ENCODE measurements at places on chromosomes 12 and 14.

- DNase-seq, result no peak
Observed at GRCh38 chr12:117139025-117139717, 40.0 kb upstream of the TESC start.

GRCh38 chr12:96053476-96054243 is 18.3 kb upstream of the LTA4H start:
- no peak for DNase-seq

GRCh38 chr14:87955501-87955900 is 37.5 kb downstream of the GALC start:
- no peak for DNase-seq

- no peak for DNase-seq
Observed at GRCh38 chr14:37709419-37710195, 114.2 kb downstream of the TTC6 start.

DNA sequence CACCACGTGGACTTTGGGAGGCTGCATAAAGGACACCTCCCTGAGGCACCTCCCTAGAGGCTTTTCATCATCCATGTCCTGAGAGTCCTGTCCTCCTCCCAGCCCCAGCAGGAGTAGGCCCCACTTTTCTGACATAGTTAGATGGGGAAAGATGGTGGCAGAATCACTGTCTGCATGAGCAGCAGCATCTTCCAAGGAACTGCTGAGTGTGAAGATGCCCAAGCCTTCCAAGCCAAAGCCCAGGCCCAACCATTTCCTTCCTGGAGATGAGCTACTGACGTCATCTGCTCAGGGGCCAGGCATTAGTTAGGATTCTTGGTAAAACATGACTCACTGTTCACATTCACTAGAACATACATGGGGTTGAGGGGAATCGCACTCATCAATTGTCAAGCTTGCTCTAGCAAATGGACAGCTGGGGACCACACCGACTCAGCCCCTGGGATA is 37.3 kb downstream of the VDR start:
- DNase-seq, result no peak

DNA sequence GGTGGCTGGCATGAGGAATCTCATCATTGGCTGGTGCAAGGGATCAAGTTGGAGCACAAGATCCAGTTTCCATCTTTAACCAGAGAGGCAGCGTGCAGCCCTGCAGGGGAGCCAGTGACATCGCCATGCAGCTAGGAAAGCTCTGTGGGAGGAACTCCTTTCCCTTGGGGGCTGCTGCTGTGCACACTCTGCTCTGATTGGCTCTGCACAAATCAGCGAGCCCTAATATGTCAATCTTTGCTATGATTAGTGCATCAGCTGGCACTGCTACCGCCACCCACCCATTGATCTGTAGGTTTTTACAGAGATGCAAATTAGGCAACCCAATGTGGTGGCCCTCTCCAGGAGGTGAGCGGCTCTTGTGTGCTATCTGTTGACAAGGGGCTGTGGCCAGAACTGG is 262.6 kb downstream of the PCNX1 start:
- DNase-seq, result no peak

- no peak for DNase-seq
Observed at GRCh38 chr12:16581416-16581815, 24.5 kb downstream of the LMO3 start.

DNA sequence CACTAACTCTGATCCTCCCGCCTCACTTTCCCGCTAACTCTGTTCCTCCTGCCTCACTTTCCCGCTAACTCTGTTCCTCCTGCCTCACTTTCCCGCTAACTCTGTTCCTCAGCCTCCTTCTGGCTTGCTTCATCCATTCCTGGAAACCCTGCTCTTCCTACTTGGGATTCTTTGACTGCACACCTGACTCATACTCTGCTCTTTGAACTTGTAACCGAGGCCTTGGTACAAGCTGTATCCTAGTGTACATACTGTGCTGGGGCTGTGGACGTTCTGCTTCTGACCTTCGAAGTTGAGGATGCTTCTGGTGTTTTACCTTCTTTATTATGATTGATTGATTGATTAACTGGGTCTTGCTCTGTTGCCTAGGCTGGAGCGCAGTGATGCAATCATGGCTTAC is 63.2 kb upstream of the RD3L start:
- DNase-seq, result no peak

- no peak for DNase-seq
Observed at GRCh38 chr14:76902591-76902990, 76.4 kb downstream of the LRRC74A start.

All from SHP77 treated with DMSO at 0.1 percent for 48 hours (cell line).